Activated T-helper 1 cell treated with anti-CD3 and anti-CD28 coated beads, Interleukin-12 subunit alpha, Interleukin-12 subunit beta, Interleukin-2, Interleukin-4 antibody, amounts not matched to agents 30 ng/mL and 10 ng/mL and 1 ng/mL, durations not matched to agents 14 hours and 24 hours and 36 hours (primary cell): ENCODE measurements at places on chromosomes 16 and 17. TPM values are rescaled to one million over a fixed set of nuclear protein-coding genes. Genes with fewer than 3 reads are reported as not detected.

Gene UBN1
- total RNA-seq, result 39.6 and 42.6 TPM in 2 replicates

Gene ADAD2
- not detected in 2 replicates for total RNA-seq

Gene AHSP
- not detected in 2 replicates for total RNA-seq

Gene PPP1R27
- not detected in 2 replicates for total RNA-seq

- H3K4me1 ChIP-seq, result no peaks in the 10 kb centered on the region
- DNase-seq, result peak; percentile 30
- H3K27ac ChIP-seq, result no peak overlapping the region
- H3K4me3 ChIP-seq, result no peak overlapping the region
- H3K27me3 ChIP-seq, result peaks cover 15% of the 10 kb centered on the region
- no peaks in the 10 kb centered on the region for H3K36me3 ChIP-seq
Observed at GRCh38 chr16:17921357-17921978, 415.1 kb downstream of the NPIPA8 start.

DNA sequence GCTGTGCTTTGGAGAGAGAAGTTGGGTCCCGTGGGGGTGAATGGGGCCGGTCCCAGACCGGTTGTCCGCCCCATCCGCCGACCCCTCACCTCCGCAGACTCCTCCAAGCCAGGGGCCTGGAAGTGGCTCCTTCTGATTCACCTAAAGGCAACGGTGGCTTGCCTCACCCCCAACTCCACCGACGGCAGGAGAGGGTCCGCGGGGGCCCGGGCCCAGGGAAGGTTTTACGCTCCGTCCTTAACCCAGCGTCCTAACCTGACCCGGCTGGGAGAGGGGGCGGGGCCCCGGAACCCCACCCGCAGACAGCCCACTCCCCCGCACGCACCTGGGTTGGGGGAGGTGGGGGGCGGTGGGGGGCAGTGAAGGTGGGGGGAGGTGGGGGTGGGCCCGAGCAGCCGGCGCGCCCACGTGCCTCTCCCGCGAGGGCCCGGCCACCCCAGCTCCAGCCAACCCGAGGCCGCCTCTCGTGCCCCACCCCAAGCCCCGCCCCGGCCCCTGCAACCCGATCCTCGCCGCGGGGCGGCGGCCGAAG lies 12.7 kb upstream of the CD300A start:
- peaks cover 25% of the 10 kb centered on the region for H3K4me1 ChIP-seq
- peak; percentile 64 for DNase-seq
- H3K4me3 ChIP-seq, result no peak overlapping the region
- H3K27me3 ChIP-seq, result peaks cover 14% of the 10 kb centered on the region
- H3K27ac ChIP-seq, result no peak overlapping the region

- DNase-seq, result no peak
- no peaks in the 10 kb centered on the region for H3K4me1 ChIP-seq
- H3K4me3 ChIP-seq, result no peak overlapping the region
Observed at GRCh38 chr17:64223931-64224629, 39.0 kb downstream of the TEX2 start.

- no peaks in the 10 kb centered on the region for H3K36me3 ChIP-seq
- H3K4me3 ChIP-seq, result no peak overlapping the region
- no peaks in the 10 kb centered on the region for H3K4me1 ChIP-seq
- DNase-seq, result no peak
- H3K27ac ChIP-seq, result no peak overlapping the region
Observed at GRCh38 chr17:78607038-78607437, 29.8 kb upstream of the DNAH17 start.

- no peak overlapping the region for H3K4me3 ChIP-seq
- no peak for DNase-seq
- H3K4me1 ChIP-seq, result no peaks in the 10 kb centered on the region
- H3K27me3 ChIP-seq, result no peaks in the 10 kb centered on the region
- no peaks in the 10 kb centered on the region for H3K36me3 ChIP-seq
- no peak overlapping the region for H3K27ac ChIP-seq
Observed at GRCh38 chr16:10539793-10540192, 40.6 kb downstream of the EMP2 start.

- H3K27me3 ChIP-seq, result no peaks in the 10 kb centered on the region
- DNase-seq, result no peak
- peaks cover 5% of the 10 kb centered on the region for H3K4me1 ChIP-seq
- H3K27ac ChIP-seq, result no peak overlapping the region
- H3K36me3 ChIP-seq, result peaks cover 41% of the 10 kb centered on the region
Observed at GRCh38 chr17:66789093-66789492, 45.8 kb upstream of the CACNG5 start.

DNA sequence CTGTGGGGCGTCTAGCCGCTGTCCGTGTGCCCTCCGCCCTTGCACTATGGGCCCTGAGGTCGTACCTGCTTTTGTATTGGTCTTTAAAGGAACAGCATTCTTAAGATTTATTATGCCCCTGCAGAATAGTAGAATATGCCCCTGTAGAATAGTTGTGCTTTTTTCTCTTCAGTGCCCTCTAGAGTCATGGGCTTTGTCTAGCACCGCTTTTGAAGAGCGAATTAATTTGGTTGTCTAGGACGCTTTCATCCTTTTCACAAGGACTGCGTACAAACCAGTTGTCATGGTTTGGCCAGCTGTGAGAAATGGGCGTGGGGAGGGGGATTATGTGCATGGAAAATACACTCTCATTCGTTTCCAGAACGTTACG lies 621 bp downstream of the CEP95 start:
- H3K27ac ChIP-seq, result peak overlapping the region; percentile 99
- H3K27me3 ChIP-seq, result no peaks in the 10 kb centered on the region
- peaks cover 43% of the 10 kb centered on the region for H3K4me1 ChIP-seq
- peak; percentile 32 for DNase-seq
- peak overlapping the region; percentile 97 for H3K4me3 ChIP-seq

DNA sequence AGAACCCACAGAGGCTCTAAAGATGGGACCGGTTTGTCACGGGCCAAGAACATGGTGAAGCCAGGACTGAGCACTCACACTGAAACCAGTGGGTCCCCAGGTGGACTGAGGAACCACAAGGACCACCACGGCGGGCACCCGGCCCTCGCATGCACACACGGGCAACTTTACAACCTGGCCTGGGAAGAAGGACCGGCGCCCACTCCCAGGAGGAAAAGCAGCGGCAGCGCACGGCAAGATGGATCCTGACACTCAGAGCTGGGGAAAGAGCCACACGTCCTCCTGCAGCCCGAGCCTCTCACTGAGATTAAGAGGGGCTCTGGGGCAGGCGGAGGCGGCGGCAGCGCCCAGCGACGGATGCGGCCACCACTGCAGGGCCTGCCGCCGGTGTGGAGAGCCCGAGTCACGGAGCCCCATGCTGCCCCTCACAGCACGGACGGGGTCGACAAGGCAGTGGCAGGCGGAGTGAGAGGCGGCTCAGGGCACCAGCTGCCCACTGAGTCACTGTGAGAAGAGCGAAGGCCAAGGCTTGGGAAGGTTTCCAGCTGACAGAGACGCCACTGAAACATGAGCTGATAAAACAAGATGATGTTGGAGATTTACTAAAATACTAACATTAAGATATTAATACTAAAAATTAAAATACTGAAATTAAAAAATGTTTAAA lies 118.3 kb downstream of the ANKRD11 start:
- DNase-seq, result no peak
- no peak overlapping the region for H3K27ac ChIP-seq
- H3K27me3 ChIP-seq, result no peaks in the 10 kb centered on the region
- H3K4me1 ChIP-seq, result peaks cover 37% of the 10 kb centered on the region
- peaks cover 11% of the 10 kb centered on the region for H3K36me3 ChIP-seq

GRCh38 chr17:17685775-17686291 lies 4.6 kb downstream of the RAI1 start:
- no peaks in the 10 kb centered on the region for H3K27me3 ChIP-seq
- H3K27ac ChIP-seq, result peak overlapping the region; percentile 14
- H3K4me3 ChIP-seq, result peak overlapping the region; percentile 58
- peaks cover 24% of the 10 kb centered on the region for H3K4me1 ChIP-seq
- no peak for DNase-seq

- peaks cover 40% of the 10 kb centered on the region for H3K4me1 ChIP-seq
- H3K4me3 ChIP-seq, result peak within 1 kb of the TSS; percentile 94
- H3K27me3 ChIP-seq, result no peaks in the 10 kb centered on the region
- H3K27ac ChIP-seq, result peak within 1 kb of the TSS; percentile 96
Observed at GRCh38 chr17:8176197-8176940, at the start of gene TMEM107. Gene TMEM107 (minus strand): TSS chr17:8176380. CDS start chr17:8176286, 94 bp downstream.

DNA sequence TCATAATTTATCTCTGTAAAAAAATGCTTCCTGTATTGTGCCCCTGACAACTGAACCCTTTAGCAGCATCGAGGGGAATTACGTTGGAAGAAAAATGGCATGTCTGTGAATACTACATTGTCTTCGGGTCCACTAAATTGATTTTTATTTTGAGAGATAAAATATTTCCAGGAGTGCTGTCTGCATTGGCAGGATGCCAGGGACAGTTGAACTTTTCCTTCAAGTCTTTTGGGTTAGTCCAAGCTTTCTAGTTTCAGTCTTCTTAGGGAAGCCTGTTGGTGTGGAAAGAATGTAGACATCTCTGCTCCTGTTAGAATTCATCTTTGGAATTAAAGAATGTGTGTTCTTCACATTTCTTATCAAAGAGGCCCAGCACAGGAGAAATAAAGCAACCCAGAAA lies 557.9 kb downstream of the TMEM114 start:
- H3K4me3 ChIP-seq, result no peak overlapping the region
- H3K36me3 ChIP-seq, result no peaks in the 10 kb centered on the region
- H3K4me1 ChIP-seq, result no peaks in the 10 kb centered on the region
- no peaks in the 10 kb centered on the region for H3K27me3 ChIP-seq
- DNase-seq, result no peak
- H3K27ac ChIP-seq, result no peak overlapping the region

DNA sequence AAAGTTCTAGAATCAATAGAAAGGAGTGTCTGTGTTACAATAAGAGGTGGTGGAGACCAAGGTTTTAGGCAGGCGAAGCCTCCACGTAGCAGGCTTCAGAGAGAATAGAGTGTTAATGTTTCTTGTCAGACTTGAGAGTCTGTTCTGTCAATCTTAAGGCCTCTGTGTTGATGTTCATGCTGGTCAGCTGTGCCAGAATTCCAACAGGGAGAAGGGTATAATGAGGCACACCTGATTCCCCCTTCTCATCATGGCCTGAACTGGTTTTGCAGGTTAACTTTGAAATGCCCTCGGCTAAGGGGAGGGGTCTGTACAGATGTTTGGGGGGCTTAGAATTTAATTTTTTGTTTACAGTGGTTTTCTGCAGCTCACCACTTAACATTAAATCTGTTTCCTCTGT lies 46.0 kb downstream of the RNF112 start:
- DNase-seq, result no peak
- H3K27ac ChIP-seq, result no peak overlapping the region
- peaks cover 39% of the 10 kb centered on the region for H3K27me3 ChIP-seq
- peaks cover 9% of the 10 kb centered on the region for H3K4me1 ChIP-seq
- no peaks in the 10 kb centered on the region for H3K36me3 ChIP-seq

DNA sequence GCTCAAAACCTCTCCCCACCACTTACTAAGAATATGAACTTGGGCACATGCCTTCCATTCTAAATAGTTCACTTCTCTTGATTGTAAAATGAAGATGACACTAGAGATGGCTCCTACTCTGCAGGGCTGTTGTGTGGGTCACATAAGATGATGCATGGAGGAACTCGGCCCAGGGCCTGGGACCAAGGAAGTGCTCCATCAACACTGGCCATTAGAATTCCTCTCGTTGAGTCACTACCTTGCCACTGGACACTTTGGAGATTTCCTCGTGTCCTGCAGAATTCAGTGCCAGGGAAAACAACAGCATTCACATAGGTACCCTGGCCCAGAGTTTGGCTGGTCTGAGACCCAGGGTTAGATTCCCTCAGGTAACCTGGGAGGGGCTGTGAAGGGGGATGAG lies 18.6 kb downstream of the HNF1B start:
- H3K27ac ChIP-seq, result no peak overlapping the region
- H3K36me3 ChIP-seq, result no peaks in the 10 kb centered on the region
- no peak for DNase-seq
- no peaks in the 10 kb centered on the region for H3K4me1 ChIP-seq
- no peak overlapping the region for H3K4me3 ChIP-seq

DNA sequence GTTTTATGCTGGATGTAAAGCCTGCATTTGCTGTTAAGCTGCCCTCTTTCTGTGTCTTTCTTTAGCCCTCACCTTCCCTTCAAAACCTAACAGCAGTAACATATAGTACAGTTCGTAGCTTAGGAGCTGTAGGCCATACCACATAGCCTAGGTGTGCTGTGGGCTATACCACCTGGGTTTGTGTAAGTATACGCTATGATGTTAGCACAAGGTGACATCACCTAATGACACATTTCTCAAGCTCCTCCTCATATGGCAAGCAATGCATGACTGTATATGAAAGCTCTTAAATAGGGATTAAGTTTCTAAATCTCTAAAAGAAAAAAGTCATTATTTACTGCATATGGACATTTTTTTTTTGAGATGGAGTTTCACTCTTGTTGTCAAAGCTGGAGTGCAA lies 57.8 kb upstream of the TMEM97 start:
- H3K4me1 ChIP-seq, result no peaks in the 10 kb centered on the region
- H3K36me3 ChIP-seq, result peaks cover 2% of the 10 kb centered on the region
- H3K27ac ChIP-seq, result no peak overlapping the region
- H3K27me3 ChIP-seq, result peaks cover 6% of the 10 kb centered on the region

DNA sequence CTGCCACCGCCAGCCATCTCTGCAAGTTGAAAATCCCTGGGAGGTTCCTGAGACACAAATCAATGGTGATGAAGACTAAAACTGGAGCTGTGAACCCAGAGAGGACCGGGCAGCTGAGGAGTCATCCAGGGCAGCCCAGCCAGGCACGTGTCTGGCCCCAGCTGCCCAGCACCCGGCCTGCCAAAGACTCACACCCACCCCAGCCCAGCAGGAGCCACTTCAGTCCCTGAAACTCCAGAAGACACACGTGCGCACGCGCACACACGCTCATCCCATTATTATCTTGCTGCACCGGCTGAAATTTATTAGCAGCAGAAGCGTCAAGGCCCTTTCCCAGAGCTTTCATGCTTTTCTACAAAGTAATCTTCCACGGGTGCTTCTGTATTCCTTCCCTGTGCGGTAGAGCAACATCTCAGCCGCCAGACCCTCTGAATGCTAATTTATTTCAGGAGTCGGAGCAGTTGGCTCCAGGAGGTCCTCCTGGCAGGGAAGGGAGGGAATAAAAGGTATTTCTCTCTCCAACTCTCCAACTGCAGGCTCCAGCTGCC lies 59.8 kb upstream of the RBFOX3 start:
- H3K27me3 ChIP-seq, result peaks cover 2% of the 10 kb centered on the region
- H3K4me1 ChIP-seq, result no peaks in the 10 kb centered on the region
- no peak for DNase-seq
- no peaks in the 10 kb centered on the region for H3K36me3 ChIP-seq
- no peak overlapping the region for H3K27ac ChIP-seq

- peaks cover 16% of the 10 kb centered on the region for H3K4me1 ChIP-seq
- DNase-seq, result no peak
- no peak overlapping the region for H3K4me3 ChIP-seq
Observed at GRCh38 chr16:84995663-84996062, 15.7 kb downstream of the ZDHHC7 start.

GRCh38 chr17:27368151-27368795 lies 74.4 kb downstream of the WSB1 start:
- H3K27me3 ChIP-seq, result peaks cover 12% of the 10 kb centered on the region
- H3K36me3 ChIP-seq, result no peaks in the 10 kb centered on the region
- H3K4me1 ChIP-seq, result no peaks in the 10 kb centered on the region
- H3K27ac ChIP-seq, result no peak overlapping the region
- no peak overlapping the region for H3K4me3 ChIP-seq
- no peak for DNase-seq

DNA sequence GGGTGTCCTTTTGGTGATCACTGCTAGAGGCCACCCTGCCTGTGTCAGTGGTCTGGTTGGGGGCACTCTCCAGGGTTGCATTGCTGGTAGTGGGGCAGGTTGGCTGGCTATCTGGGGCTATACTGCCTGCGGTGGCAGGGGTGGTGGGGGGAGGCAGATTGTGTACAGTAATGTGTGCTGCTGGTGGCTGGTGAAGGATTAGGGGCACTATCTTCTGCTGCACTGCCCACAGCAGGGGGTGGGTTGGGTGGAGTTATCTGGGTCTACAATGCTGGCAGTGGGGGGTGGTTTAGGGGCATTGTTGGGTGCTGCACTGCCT lies 204.0 kb upstream of the WSB1 start:
- no peaks in the 10 kb centered on the region for H3K4me1 ChIP-seq
- DNase-seq, result no peak
- H3K36me3 ChIP-seq, result no peaks in the 10 kb centered on the region
- no peak overlapping the region for H3K4me3 ChIP-seq
